ENCODE measurements at places on chromosomes 4 and X. TPM values are rescaled to one million over a fixed set of nuclear protein-coding genes. Genes with fewer than 3 reads are reported as not detected.

The FABP2 gene
- 0.06 TPM for polyA plus RNA-seq

The HS3ST1 gene
- 2.2 TPM for polyA plus RNA-seq

The PDE6B gene
- polyA plus RNA-seq = 45.3 TPM

The TEC gene
- 2.4 TPM for polyA plus RNA-seq

The UCHL1 gene
- 125 TPM for polyA plus RNA-seq

The CBR4 gene
- polyA plus RNA-seq = 51.0 TPM

The MSN gene
- polyA plus RNA-seq = 215 TPM

The FGB gene
- polyA plus RNA-seq = 6.5 TPM

The AKAP4 gene
- 0.19 TPM for polyA plus RNA-seq

The PIGA gene
- polyA plus RNA-seq = 18.8 TPM

The ZNF157 gene
- 0.67 TPM for polyA plus RNA-seq

The SPANXN4 gene
- not detected for polyA plus RNA-seq

The FGFBP1 gene
- polyA plus RNA-seq = 0.10 TPM
